ENCODE measurements at places on chromosomes 1 and 21. TPM values are rescaled to one million over a fixed set of nuclear protein-coding genes. Genes with fewer than 3 reads are reported as not detected.

- no peak for DNase-seq
Observed at GRCh38 chr21:29490016-29490415, 191.3 kb downstream of the BACH1 start.

- no peak for DNase-seq
Observed at GRCh38 chr1:161943737-161944136, 79.9 kb downstream of the OLFML2B start.

DNA sequence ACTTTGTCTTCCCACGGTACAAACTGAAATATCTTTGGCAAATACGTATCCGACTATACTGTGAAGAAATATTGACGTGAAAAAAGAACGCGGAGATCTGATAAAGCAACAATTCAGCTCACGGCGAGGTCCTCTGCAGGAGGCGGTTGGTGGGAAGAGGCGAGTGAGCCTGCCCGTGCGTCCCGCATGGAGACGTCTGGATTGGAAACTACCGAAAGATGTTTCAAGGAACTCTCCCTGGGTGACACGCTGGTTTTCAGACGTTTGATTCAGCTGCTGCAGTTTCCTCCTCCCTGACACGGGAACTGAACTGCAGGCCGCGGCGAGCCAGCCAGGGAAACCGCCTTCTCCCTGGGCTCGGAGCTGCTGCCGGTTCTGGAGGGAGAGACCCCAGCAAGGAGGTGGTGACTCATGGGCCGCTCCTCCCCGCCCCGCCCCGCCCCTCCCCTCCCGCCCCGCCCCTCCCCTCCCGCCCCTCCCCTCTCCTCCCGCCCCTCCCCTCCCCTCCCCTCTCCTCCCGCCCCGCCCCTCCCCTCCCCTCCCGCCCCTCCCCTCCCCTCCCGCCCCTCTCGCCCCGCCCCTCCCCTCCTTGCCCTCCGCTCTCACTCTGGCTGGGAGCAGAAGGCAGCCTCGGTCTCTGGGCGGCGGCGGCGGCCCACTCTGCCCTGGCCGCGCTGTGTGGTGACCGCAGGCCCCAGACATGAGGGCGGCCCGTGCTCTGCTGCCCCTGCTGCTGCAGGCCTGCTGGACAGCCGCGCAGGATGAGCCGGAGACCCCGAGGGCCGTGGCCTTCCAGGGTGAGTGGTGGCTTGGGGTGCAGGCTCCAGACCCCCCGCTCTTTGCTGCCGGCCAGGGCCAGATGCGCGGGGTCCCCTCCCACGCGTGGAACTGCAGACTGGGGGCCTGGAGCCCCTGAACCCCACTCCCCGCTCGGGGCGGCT, at the start of gene COL6A1:
Gene COL6A1, plus strand, starts transcription at position 620 of the 941 bp plus-strand sequence. Its CDS starts 81 bp downstream, at position 701.
- no peak for DNase-seq

DNA sequence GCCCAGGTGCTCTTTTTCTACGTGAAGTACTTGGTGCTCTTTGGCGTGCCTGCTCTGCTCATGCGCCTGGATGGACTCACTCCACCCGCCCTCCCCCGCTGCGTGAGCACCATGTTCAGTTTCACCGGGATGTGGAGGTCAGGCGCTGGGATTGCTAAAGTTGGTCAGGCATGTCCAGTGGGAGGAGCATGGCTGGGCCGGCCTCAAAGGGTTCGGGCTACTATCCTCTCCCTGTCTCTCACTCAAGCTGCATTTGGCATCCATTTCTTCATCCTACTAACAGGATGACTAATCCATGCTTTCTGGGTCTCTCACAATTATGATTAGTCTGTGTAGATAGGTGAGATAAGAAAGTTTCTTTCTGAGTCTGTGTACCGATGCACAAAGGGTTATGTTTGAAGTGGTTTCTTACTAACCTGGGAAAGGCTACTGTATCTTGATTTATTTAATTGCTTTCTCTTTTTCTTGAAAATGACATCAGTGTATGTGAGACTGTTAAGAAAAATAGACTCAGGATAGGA, 135.9 kb downstream of the HHAT start:
- no peak for DNase-seq

Gene LAMB3
- 1.8 TPM for polyA plus RNA-seq

GRCh38 chr1:60073605-60074278, at the start of gene C1orf87:
TSS of gene C1orf87 (minus strand) at chr1:60073770. CDS start at chr1:60072643, 1,127 bp downstream.
- no peak for DNase-seq

DNA sequence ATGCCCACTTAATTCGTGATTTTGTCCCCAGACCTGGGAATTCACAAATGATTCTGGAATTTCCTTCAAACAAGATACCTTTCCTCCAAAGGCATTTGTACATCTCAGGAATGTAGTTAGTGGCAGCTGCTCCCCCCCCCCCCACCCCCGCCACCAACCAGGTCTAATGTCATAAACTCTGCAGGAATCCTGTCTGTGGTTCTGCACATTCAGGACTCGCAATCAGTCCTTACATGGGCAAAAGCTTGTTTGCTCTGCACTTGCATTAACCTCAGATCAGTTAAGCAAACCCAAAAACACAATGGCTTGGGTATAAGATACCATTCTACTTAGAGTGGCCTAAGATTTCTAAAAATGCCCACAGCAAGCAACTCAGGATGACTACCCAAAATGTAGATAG, 143.8 kb downstream of the TGFB2 start:
- no peak for DNase-seq

Gene EDEM3
- 40.3 TPM for polyA plus RNA-seq

DNA sequence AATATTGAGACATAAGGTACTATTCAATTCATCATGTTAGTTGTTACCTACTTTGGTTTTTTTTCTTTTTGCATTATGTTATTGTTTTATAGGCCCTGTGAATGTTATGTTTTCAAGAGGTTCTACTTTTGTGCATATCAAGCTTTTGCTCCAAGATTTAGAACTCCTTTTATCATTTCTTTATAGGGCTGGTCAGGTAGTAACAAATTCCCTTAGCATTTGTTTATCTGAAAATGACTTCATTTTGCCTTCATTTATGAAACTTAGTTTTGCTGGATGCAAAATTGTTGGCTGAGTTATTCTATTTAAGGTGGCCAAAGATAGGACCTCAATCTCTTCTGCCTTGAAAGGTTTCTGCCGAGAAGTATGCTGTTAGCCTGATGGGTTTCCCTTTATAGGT, 21.3 kb upstream of the MAB21L3 start:
- DNase-seq, result no peak

DNA sequence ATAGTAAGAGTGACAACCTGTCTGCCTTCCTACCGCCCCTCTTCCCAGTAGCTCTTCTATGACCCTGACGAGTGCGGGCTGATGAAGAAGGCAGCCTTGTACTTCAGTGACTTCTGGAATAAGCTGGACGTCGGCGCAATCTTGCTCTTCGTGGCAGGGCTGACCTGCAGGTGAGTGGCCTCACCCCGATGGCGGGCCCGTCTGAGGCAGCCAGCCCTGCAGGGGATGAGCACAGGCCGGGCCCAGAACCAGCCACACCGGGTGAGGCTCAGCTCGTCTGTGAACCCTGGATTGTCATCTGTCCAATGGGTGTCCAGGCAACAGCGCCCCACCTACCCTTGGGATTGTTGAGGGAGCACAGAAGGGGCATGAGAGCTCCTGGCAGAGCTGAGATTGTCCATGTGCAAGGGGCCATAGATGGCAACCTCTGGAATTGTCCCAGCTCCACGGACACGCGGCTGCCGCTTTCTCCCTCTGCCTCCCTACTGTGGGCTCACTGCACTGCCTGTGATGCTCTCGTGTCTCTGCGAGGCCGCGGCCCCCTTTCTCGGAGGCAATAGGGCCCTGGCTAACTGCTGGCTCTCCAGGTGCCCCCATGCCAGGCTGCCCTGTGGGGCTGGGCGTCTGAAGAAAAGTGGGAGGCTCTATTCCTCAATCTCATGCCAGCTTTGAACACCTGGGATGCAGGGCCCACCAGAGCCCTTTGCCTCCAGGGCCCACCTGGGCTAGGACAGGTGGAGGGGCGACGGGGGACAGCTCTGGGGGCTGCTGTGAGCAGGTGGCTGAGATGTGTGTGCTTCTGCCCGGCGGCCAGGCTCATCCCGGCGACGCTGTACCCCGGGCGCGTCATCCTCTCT, 50.0 kb upstream of the LRRC3 start:
- DNase-seq, result no peak

Gene CHIA
- polyA plus RNA-seq, result not detected

Gene CNST
- polyA plus RNA-seq, result 25.7 TPM

DNA sequence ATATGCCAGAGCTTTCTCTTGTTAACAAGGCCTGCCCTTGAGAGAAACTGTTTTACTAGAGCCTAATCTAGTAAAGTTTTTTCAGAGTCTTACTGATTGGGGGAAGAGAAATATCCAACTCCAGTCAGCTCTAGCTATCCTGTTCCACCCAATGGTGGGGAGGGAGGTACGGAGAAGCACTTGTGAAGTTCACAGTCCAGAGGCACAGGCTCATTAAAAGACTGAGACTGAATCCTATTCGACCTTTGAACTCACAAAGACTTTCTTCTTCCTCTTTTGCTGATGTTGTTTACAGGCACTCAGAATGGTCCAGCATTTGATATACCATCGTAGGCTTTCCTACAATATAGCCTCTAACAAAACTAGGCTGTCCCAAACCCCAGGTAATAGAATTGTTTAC, 15.5 kb upstream of the SFT2D2 start:
- DNase-seq, result no peak

- DNase-seq, result no peak
Observed at GRCh38 chr1:1270813-1271212, 2.8 kb downstream of the UBE2J2 start.

GRCh38 chr1:225842788-225843425, 33.0 kb downstream of the EPHX1 start:
- DNase-seq, result no peak

GRCh38 chr1:83083589-83084224, 915.2 kb downstream of the TTLL7 start:
- no peak for DNase-seq

DNA sequence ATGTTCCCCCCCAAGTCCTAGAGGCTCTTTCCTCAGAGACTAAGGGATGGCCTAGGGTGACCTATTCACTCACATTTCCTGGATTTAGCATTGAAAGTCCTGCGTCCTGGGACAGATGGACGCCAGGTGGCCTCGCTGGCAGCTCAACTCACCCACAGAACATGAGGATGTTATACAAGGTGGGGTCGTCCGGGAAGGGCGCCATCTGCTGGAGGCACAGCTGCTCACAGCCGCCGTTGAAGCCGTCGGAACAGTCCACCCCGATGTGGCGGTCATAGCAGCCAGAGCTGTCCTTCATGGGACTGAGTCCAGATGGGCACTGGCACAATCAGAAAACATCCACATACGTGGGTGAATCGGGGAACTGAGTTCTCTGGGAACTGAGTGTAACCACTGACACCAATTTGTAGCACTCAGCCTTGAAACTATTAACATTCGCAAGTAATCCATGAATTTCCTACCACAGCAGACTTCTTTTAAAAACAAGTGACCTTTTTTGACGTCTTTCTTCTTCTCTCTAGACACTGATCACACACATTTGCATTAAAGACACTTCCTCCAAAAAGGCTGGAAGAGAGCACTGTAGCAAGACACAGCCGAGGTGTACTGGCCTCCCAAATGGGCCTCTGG, 215.4 kb downstream of the ASTN1 start:
- peak; percentile 20 for DNase-seq

DNA sequence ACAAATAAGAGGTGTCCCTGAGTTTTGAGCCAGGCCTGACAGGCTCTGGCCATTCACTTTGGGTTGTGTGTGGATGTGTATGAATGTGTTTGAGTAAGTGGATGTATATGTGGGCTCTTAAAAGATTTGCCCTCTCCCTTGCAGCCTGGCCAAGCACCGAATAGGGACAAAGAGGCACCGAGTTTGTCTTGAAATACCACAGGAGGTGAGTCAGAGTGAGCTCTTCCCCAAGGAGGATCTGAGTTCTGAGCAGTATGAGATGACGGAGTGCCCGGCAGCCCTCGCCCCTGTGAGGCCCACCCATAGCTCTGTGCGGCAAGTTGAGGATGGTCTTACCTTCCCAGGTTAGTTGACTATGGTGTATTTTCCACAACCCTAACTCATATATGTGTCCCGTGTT, 19.0 kb downstream of the KDM4A start:
- no peak for DNase-seq

DNA sequence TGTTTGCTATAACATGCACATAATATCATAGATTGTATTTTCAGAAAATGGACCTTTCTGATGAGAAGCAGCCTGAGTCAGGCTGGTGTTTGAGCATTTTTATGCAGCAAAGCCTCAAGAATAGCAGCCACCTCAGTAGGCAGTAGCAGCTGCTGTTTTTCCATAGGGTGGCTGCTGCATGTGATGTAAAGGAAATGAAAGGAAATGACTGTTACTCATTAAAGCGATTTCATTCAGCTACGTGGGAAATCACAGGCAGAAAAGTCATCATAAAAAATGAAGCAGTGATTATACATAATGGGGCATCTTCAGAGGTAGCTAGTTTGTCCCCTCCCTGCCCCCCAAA, 110.4 kb downstream of the PATJ start:
- no peak for DNase-seq

DNA sequence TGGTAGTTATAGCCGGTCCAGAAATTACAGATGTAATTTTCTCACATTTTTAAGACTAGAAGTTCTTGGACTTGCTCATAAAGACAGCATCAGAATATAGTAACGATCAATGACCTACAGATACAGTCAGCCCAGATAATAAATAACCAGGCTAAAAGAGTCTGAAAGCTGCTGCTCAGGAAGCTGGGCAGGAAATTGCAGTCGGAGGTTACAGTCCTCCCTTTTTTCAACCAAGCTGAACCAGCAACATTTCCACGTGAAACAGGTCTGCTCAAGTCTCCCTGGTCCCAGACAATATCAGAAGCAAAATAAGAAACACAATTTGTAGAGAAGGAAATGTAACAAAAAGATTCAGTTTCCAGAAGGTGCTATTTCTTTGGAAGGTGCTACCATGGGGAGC, 457.4 kb downstream of the SIPA1L2 start:
- DNase-seq, result peak; percentile 21

Gene ZFP69B
- 5.5 TPM for polyA plus RNA-seq

- no peak for DNase-seq
Observed at GRCh38 chr1:222920169-222920568, 105.3 kb downstream of the DISP1 start.

DNA sequence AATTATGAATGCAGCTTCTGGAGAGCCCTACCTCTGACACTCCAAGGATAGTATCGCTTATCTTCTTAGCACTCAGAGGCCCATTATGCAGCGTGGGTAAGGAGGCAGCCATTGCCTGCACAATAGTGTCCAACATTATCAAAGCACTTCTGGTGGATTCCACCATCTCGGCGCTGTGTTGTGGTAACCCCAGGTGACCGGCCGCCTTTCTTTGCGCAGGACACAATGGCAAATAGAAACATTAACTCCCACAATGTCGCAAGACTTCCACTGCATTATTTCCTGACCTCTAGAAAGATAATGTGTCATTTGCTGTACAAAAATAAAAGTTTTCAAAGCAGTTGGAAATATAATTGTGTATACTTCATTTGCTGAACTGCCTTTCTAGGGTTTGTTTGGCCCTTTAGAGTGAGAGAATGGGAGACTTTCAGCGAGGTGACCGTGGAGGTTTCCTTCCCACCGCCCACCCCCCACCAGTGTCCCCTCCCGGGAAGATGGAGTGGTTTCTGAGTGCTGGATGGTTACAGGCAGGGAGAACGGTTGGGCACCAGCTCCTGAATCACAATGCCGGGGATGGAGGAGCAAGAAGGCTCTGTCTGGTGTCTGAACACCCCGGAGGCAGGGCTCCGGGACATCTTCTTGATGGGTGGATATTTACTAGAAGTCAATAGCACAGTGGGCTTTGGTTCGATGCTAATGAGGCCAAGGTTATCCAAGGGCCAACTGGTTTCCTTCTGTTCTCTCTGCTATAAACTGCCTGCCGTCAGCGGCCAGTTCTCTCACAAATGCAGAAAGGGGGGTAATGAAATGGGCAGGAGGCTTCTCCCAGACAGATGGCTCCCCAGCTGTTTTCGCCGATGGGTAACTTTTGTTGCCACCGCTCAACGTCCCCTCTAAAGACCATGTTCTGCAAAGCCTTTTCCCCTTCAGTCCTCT, 215.4 kb upstream of the PROX1 start:
- DNase-seq, result no peak

All from right renal pelvis (tissue), 4 donors.